ENCODE measurements at places on chromosomes 5 and 9. TPM values are rescaled to one million over a fixed set of nuclear protein-coding genes. Genes with fewer than 3 reads are reported as not detected.

The CCDC171 gene
- total RNA-seq: 2.7 TPM

The ELAVL2 gene
- under 0.01 TPM for total RNA-seq

The INSL6 gene
- not detected for total RNA-seq

The SLC46A2 gene
- total RNA-seq: not detected

The SLCO6A1 gene
- not detected for total RNA-seq

The LIX1 gene
- total RNA-seq: not detected

The FYB1 gene
- under 0.01 TPM for total RNA-seq

The CERCAM gene
- 55.1 TPM for total RNA-seq

The SLC25A48 gene
- total RNA-seq: not detected

The FRMPD1 gene
- under 0.01 TPM for total RNA-seq

The SURF6 gene
- 8.8 TPM for total RNA-seq

The LCN15 gene
- not detected for total RNA-seq

The BAAT gene
- total RNA-seq: under 0.01 TPM

The STKLD1 gene
- total RNA-seq: under 0.01 TPM

The CANX gene
- 709 TPM for total RNA-seq

The ARID3C gene
- under 0.01 TPM for total RNA-seq
